ENCODE measurements at places on chromosomes 1 and 21.
A peak's percentile ranks its signal among the peaks of the same experiment; 100 is the strongest.

- peak; percentile 16 for DNase-seq
These were observed 18.3 kb upstream of the HDAC1 start for GRCh38 chr1:32273391-32274208.

- no peak for DNase-seq
These were observed 137.1 kb downstream of the ETS2 start for GRCh38 chr21:38942748-38943211.

DNA sequence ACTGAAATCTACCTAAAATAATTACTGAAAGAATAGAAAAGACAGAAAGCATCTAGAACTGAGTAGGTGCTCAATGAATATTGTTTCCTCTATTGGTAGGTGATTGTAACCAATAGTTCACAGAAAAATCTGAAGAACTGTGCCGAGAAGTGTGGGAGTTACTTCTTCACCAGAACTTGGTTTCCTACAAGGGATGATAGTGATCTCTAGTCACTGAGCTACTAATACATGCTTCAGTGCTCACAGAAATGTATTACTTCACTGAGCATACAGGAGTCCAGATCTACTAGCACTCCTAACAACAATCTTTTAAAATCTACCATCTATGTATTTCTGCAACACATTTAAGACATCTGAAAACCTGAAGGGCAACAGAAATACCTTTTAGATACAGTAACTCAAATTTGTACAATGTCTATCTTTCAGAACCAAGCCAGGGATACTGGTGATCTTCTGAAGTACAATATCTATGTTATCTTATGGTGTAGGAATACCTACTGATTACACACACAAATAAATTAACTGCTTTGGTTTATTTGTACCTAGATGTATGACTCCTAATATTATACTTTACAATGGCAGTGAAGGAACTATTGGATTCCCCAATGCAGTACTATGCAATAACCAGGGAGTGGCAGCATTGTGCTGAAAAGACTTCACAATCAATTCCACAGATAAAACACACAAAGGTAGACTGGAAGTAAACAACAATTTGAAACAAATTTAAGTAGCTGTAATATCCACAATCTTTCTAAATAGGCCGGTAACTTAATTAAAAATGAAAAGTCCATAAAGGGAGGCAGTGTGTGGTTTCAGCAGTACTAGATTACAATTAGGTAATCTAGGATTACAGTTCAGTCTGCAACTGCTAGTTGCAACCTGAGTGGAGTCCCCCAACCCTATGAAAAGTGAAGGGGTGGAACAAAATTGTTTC, 243.0 kb downstream of the SLC45A1 start:
- DNase-seq = peak; percentile 64

DNA sequence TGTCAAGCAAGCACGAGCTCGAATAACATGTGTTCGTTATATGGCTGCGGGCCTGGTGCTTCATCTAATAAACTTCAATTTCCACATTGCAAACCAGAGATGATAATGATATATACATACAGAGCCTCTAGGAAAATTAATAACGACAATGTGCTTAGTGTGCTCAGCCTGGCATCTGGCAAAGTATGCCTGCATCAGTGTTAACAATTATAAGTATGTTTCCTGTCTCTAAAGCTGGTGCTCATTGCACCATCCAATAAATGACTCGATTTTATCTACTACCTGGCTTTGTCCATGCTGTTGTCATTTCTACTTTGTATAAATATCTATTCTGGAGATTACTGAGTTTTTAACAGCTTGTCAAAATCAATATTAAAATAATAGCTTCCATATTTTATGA, 1402.6 kb downstream of the MRPL39 start:
- DNase-seq = no peak

DNA sequence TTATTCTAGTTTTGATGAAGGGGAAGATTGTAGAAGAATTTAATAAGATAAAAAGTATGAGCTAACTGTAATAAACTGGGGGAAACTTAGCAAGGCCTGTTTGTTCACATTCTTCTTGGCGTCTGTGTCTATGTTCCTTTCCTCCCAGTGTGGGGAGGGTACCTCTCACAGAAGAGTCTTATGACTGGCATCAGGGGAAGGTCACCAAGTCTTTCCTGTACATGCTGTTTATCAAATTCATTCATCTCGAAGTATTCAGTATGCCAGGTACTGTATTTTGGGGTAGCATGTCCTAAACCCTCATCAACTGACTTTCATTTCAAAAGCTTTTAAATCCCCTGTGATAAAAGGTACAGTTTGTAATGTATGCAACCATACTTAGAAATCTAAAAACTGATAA, 78.4 kb downstream of the HS2ST1 start:
- no peak for DNase-seq

GRCh38 chr1:28934676-28935075, 20.3 kb downstream of the EPB41 start:
- DNase-seq = no peak

DNA sequence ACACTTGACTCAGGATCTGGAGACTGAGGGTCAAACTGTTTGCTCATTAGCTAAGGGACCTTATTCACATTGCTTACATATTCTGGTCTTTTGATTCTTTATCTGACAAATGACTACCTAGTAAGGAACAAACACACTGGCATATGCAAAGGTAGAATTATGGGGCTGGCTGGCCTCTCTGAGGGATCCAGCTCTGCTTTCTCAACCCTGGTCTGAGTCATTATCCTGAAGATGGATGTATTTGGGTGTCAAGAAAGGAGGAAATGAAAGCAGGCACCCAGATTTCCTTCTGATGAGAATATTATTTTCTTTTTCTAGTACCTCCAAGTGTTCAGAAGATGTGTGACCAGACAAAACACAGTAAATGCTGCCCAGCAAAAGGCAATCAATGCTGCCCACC, 6.0 kb downstream of the SMCP start:
- DNase-seq = no peak

DNA sequence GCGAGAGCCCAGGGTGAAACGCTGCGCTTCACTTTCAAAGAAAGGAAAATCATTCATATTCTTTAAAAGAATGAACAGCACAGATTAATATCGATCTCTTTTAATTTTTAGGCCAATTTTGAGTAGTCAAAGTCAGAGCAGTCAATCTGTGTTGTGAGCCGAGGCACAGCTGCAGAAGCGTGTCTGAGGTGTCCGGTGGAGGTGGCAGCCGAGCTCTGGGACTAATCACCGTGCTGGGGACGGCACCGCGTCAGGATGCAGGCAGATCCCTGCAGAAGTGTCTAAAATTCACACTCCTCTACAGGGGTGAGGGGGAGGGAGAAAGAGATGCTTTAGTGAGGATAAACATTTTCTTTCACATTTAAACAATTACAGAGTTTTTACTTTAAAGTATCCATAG, 4.1 kb downstream of the TFF1 start:
- no peak for DNase-seq

DNA sequence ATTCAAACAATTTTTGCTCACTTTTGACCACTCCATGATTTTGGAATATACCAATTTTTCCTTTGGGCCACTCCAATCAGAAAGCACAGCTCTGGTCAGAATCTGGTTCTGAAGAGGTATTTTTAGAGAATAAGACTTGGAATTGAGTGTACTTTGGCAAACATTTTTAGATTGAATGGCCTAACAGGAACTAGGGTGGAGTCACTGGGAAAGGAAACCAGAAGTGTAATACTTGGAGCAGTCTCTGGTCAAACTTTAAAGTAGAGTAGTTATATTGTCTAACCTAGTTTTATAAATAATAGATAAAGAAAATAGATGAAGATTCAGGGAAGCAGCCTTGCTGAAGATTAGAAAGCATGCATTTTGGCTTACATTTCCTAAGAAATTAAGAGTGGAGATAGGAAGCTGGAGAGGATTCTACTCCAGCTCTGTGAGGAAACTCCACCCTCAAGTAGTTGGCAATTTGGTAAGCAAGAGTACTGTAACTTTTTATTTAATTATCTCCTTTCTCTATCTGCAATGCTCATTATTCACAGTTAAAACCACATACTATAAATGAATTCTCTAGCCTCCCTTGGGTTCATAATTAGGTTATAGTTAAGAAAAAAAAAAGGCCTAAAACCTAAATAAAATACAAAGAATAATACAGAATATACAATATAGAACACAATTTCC, 15.8 kb downstream of the STIL start:
- no peak for DNase-seq

DNA sequence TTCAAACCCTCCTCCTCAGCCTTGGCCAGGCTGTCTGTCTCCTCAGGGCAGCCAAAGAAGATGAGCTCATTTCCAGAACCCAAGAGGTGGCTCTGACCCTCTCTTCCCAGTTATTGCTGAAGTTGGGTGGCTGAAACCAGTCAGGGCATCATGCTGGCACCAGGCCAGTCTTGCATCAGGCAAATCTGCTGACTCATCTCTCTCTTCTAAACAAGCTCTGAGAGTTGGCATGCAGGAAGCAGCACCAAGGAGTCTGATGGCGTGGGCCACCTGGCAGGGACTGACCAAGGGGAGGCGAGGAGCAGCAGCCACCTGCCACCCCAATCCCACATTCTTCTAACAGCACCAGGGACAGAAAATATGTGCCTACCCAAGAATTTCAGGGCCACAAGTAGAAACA, 104.8 kb upstream of the ATP1A1 start:
- DNase-seq = peak; percentile 23

- peak; percentile 86 for DNase-seq
These were observed at the start of gene GFI1 for GRCh38 chr1:92486251-92487077. GFI1 (minus strand) TSS chr1:92486925; CDS start chr1:92483487, 3,438 bp downstream.

- DNase-seq = peak; percentile 78
These were observed 86.2 kb downstream of the UBR4 start for GRCh38 chr1:19123837-19124236.

DNA sequence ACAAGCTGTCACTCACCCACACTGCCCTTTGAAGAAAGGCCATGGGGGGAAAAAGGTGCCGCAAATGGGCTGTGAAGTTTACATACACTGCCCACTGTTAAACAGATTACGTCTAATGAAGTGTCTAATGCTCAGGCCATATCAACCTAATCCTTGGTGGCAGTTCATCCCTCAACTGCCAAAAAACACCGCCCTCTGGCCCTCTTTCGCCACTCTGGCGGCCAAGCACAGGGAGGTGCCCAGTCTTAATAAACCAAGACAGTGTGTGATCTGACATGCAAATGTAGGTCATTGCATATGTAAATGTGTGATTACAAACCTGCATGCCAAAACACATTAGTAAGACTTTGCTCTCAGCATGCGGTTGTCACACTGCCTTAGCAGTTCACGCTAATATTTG, 89.5 kb downstream of the NEK7 start:
- no peak for DNase-seq

DNA sequence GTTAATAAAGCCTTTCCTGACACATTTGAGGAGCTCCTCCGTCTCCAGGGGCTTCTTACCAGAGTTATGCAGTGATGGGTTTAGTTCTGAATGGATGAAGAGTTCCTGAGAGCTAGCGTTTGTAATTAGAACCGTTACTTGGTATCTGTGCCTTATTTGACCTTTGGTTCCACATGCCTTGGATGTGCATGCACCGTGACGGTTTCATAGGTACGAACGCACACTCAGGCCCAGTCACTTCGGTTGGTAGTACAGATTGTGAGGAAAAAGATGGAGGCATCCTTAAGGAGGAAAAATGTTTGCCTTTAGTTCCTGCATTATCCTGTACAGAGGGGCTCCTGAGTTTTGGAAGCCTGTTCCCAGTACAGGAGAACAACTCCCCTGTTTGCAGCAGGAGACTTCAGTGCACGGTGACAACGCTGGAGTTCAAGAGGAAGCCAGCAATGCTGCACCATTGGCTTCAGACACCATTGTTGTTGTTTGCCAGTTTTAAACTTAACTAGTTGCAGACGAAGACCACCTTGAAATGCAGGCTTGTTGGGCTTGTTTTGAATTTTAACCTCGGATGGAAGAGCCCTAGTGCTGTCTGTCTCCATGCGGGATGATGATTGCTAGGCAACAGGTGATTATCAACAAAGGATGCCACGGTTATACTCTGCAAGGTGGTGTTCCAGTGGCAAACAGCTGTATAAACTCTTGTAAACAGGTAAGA, 8.2 kb downstream of the RBM15 start:
- DNase-seq = no peak

DNA sequence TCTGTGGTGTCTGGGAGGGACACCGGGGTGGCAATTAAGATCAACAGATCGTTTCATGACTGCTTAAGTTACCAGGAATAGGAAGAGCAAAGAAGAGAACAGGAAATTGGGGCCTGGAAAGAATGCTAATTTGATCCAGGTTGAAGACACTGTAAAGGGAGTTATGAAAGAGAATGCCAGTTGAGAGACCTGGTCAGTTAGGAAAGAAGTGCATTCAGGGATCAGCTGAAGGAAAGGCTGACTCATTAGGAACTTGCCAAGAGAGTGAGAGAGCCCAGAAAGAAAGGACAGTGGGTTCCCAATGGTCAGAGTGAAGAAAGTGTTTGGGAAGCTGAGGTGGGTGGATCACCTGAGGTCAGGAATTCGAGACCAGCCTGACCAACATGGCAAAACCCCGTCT, 119.6 kb downstream of the UBE2U start:
- DNase-seq = no peak
